Stimulated activated CD4-positive, alpha-beta T cell treated with anti-CD3 and anti-CD28 coated beads, Interleukin-15, amount 100 ng/mL, for 24 hours (primary cell): ENCODE measurements at places on chromosomes 12 and 14.

GRCh38 chr14:45976001-45976400, 675.6 kb downstream of the RPL10L start:
- DNase-seq = no peak

DNA sequence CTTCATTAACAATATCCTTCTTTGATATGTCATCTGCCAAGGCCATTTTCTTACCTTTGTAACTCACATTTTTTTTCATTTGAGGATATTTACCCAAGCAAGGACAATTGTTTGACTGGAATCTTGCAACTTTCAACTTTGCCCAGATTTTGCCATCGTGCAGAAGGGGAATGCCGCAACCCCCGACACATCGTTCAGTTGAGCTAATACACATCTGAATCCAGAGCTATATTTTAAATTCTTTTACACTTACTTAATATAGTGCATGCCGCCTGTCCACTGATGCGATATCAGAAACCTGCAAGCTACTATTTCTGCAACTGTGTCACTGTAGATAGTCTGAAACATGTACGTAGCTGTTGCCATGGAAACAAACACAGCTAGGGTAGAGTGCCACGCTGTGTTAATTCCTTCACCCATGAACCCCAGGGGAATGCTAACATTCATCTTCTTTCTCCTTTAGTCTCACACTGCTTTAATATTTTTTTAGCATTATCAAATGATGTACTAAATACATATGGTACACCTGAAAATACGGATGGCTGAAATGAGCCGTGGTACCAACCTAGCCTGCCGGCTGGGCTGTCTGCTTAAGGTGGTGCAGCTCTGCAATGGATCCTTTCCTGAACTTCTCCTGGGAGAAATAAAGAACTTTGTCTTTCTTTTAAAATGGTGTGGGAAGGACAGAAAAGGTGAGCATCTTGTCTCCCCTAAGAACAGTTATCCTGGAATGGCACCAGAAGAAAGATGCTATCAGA, 77.0 kb upstream of the FOXN3 start:
- no peak for DNase-seq

DNA sequence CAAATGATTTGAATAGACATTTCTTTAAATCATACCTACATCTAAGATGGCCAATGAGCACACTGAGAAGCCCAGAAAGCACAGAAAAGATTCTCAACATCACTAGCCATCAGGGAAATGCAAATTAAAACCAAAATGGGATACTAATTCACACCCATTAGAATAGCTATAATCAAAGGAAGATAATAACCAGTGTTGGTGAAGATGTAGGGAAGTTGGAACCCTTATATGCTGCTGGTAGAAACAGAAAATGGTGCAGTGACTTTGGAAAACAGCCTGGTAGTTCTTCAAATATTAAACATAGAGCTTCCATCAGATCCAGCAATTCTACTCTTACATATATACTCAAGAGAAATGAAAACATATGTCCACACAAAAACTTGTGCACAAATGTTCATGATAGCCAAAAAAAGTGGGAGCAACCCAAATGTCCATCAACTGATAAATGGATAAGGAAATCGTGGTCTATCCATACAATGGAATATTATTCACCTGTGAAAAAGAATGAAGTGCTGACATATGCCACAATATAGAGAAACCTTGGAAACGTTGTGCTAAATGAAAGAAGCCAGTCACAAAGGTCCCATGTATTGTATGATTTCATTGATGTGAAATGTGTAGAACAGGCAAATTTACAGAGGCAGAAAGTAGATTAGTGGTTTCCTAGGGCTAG, 24.4 kb downstream of the SYNE3 start:
- DNase-seq = no peak

GRCh38 chr14:57390806-57391516, 575 bp downstream of the NAA30 start:
- peak; percentile 49 for DNase-seq

GRCh38 chr14:55588259-55588699, 8.3 kb downstream of the KTN1 start:
- DNase-seq = no peak

GRCh38 chr12:77218278-77218677, 152.9 kb upstream of the E2F7 start:
- DNase-seq = no peak

GRCh38 chr12:103272949-103273348, 222.8 kb downstream of the C12orf42 start:
- no peak for DNase-seq

GRCh38 chr14:25698111-25698510, 648.2 kb upstream of the STXBP6 start:
- no peak for DNase-seq

- peak; percentile 28 for DNase-seq
These were observed 3.1 kb downstream of the CCDC177 start for GRCh38 chr14:69571449-69572029.

GRCh38 chr14:51540364-51540763, 111.3 kb upstream of the FRMD6 start:
- no peak for DNase-seq

DNA sequence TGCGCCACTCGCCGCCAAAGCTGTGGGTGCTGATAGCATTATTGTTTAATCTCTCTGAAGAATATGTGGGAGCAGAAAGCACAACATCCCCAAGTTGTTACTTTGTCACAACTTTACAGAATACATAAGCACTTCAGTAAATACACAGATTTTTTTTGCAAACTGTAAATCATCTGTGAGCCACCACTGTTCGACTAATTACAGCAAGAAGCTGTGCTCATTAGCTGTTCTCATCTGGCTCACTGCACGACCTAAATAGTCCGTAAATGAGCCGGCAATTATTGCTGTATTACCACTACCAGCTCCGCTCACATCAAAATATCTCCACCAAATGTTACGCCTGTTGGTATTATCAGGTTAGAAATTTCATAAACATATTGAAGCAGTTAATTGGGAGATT, 228.9 kb upstream of the PRKD1 start:
- DNase-seq = no peak

GRCh38 chr14:99703381-99703780, 19.3 kb downstream of the CYP46A1 start:
- DNase-seq = no peak

DNA sequence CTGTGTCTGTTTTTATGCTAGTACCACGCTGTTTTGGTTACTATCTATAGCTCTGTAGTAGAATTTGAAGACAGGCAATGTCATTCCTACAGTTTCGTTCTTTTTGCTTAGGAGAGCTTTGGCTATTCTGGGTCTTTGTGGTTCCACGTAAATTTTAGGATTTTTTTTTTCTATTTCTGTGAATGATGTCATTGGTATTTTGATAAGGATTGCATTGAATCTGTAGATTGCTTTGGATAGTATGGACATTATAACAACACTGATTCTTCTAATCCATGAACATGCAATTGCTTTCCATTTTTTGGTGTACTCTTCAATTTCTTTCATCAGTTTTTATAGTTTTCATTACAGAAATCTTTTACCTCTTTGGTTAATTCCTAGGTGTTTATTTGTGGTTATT, 345.2 kb downstream of the TMEM121 start:
- no peak for DNase-seq

- DNase-seq = no peak
These were observed 29.6 kb downstream of the EEA1 start for GRCh38 chr12:92899386-92900001.

- no peak for DNase-seq
These were observed 29.2 kb upstream of the SEL1L start for GRCh38 chr14:81562818-81563217.

GRCh38 chr14:46325777-46326176, 325.8 kb downstream of the RPL10L start:
- no peak for DNase-seq

GRCh38 chr12:66500841-66501240, 178.0 kb downstream of the GRIP1 start:
- DNase-seq = peak; percentile 1

DNA sequence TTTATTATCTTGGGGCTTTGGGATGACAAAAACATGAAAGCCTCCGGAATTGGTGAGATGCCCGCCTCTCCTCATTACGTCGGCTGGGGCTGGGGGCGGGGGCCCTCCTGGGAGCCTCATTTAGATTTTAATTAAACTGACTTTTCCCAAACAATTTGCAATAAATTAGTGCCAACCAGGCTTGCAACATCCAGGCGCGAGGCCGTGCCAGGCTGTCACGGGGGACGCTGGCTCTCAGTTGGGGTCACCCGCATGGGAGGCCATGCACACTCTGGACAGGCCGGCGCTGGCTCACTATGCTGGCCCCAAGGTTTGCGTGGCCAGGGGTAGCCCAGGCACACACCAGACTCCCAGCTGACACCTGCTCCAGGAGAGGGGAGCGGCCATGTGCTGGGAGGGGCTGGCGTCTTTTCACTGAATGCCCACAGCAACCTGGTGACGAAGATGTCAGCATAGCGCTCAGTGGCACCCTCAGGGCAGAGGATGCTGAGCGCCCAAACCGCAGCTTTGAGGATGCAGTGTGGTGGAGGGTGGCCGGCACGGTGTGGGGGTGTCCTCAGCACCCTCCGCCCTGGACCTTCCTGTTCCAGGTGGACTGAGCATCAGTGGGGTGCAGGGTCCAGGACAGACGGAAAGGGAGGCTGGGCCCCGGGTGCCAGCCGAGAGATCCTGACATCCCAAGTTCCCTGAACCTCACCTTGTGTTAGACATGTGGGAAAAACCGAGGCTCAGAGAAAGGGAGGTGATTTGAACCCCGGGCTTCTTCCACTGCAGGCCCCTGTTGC, 190.8 kb upstream of the C14orf180 start:
- DNase-seq = no peak

- DNase-seq = no peak
These were observed 62.9 kb downstream of the RFX4 start for GRCh38 chr12:106645465-106646330.

DNA sequence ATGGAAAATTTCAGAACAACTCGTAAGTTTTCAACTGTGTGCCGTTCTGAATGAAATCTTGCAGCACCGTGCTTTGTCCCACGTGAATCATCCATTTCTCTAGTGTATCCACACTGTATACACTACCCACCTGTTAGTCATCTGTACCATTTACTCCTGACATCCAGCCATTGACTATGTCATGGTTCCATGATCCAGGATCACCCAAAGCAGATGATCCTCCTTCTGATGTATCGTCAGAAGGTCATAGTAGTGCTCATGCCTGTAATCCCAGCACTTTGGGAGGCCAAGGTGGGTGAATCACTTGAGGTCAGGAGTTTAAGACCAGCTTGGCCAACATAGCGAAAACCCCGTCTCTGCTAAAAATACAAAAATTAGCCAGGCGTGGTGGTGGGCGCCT, 122.9 kb downstream of the PPHLN1 start:
- DNase-seq = no peak

DNA sequence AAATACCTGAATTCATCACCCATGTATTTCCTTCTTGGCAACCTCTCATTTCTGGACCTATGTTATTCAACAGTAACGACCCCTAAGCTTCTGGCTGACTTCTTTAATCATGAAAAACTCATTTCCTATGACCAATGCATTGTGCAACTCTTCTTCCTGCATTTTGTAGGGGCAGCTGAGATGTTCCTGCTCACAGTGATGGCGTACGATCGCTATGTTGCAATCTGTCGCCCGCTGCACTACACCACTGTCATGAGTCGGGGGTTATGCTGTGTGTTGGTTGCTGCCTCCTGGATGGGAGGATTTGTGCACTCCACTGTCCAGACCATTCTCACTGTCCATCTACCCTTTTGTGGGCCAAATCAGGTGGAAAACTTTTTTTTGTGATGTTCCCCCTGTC, 356 bp downstream of the OR4Q2 start:
- no peak for DNase-seq

DNA sequence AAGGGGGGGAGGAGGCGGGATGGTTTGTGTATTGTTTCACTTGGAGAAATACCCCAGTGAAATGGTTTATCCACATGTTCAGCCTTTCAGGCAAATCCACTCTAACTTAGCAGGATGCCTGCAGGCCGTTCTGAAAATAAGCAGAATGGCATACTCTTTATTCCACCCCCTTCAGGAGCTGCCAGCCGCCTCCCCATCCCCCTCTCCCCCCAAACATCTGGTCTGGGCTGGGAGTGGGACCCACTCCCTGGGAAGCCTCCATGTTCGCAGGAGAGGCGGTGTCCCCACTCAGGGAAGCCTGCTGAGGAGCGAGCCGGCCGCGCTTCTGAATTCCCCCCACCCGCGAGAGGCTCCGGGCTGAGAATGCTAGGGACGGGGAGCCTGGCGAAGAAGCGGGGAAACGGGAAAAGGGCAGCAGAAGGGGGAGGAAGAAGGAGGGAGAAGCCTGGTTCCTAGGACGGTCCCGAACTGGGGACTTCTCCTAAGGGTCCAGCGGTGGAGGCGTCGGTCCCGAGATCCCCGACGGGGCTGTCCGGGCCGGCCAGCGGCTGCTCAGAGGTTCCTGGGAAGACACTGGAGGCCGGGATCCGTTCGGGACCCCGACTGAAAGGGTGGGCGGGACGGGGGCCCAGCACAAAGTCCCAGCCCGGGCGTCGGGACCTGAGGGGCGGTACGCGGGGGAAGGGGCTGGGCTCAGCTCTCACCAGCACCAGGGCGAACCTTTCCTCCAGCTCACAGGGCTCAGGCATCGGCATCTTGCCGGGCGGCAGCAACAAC, 666 bp downstream of the FMNL3 start:
- peak; percentile 31 for DNase-seq

- DNase-seq = no peak
These were observed 9.0 kb downstream of the TUBA1C start for GRCh38 chr12:49273726-49274395.

DNA sequence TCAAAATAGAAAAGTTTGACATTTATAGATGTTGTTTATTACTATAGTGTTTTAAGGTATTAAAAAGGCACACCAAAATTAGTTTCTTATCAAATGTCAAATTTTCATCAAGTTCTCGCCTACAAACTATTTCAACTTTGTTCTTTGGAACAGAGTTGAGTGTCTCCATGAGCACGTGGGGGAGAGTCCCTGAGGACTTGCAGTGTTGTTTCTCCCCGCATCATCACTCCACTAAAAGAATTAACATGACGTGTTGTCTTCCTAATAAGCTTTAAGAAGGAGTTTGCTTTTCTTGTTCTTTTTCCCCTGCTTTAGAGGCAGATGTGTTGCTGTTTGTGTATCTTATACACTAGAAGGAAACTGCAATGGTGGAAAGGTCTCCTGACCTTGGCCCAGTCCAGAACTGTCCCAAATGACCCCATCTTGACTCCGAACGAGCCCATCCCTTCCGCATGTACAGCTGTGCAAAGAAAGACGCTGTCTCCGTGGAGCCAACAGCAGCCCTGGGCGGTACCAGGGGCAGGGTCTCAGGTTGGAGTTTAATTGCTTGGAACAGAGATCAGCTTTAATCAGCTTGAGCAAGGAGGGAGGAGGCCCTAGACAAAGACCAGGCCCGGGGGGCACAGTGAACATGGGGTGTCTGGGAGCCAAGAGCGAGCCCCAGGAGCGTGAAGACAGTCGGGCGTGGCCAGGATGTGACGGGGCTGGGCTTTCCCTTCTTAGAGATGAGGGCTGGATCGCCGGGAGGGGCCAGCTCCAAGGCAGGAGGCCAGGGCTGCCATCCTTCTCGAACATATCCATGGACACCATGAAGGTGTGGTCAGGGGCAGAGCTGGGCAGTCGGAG, 215.4 kb upstream of the RTL1 start:
- DNase-seq = no peak

GRCh38 chr12:125971981-125972380, 906.7 kb downstream of the AACS start:
- no peak for DNase-seq

GRCh38 chr14:80781972-80782367, 159.6 kb downstream of the CEP128 start:
- no peak for DNase-seq

- no peak for DNase-seq
These were observed 108.7 kb downstream of the SYT10 start for GRCh38 chr12:33330940-33331339.
